Stimulated activated CD8-positive, alpha-beta memory T cell treated with anti-CD3 and anti-CD28 coated beads, Interleukin-2, amount 100 ng/mL, for 1 hour (primary cell): ENCODE measurements at places on chromosomes 12 and 14.

GRCh38 chr12:91111366-91112325, at the start of gene LUM:
LUM (minus strand) TSS chr12:91111494; CDS start chr12:91108979, 2,515 bp downstream.
- no peak for DNase-seq

- DNase-seq = no peak
Observed at GRCh38 chr12:130953771-130954543, at the start of gene ADGRD1. ADGRD1 (plus strand) TSS chr12:130953907; CDS start chr12:130954466, 559 bp downstream.

GRCh38 chr12:7023114-7023513, 4.8 kb upstream of the LPCAT3 start:
- no peak for DNase-seq

- no peak for DNase-seq
Observed at GRCh38 chr12:45745861-45746277, 16.4 kb downstream of the ARID2 start.

GRCh38 chr14:102211240-102211639, 71.5 kb downstream of the WDR20 start:
- DNase-seq = no peak

- no peak for DNase-seq
Observed at GRCh38 chr12:82524641-82525040, 162.1 kb upstream of the TMTC2 start.

GRCh38 chr12:92549516-92549915, 153.3 kb upstream of the PLEKHG7 start:
- DNase-seq = no peak

DNA sequence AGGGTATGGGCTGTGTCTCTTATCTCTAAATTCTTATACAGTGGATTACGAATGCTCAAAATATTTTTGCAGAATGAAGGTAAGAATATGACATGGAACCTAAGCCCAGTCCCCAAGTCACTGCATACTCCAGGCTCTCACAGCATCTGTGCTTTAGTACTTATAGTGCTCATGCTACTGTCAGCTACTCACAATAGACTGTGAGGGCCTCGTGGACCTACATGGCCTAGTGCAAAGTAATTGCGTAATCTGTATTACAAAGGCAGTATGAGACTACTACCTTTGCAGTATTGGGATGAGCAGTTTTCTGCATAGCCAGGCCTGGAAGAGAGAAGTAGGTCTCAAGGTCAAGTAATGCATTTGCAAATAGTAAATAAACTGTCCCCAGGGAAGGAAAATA, 27.9 kb downstream of the VWF start:
- no peak for DNase-seq

DNA sequence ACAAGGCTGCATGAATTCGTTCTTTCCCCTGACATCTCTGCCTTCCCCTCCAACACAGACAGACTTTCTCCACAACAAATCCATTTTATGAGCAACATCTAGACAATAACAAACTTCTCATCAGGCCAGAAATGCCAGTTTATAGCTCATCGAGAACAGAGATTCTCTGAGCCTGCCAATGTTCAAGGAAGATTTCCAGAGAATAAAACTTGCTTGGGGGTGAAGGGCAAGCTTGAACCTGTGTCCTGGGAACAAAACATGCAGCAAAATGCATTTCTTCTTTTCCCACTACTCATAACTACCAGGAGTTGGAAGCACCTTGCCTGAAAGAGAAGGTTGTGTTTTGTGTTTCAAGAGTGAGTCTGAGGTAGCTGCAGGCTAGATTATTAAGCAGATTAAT, 6.8 kb downstream of the MAP1LC3B2 start:
- DNase-seq = no peak

DNA sequence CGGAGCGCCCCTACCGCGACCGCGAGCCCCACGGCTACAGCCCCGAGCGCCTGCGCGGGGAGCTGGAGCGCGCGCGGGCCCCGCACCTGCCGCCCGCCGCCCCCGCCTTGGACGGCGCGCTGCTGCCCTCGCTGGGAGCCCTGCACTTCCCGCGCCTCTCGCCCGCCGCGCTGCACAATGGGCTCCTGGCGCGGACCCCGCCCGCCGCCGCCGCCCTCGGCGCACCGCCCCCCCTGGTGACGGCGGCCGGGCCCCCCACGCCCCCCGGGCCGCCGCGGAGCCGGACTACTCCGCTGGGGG, 27.0 kb downstream of the LRCOL1 start:
- no peak for DNase-seq

- no peak for DNase-seq
Observed at GRCh38 chr14:93081876-93082570, 33.7 kb downstream of the ITPK1 start.

GRCh38 chr14:95155045-95155444, 2.3 kb downstream of the DICER1 start:
- no peak for DNase-seq

- DNase-seq = peak; percentile 70
Observed at GRCh38 chr12:54984658-54985376, at the start of gene TESPA1. TESPA1 (minus strand) TSS chr12:54984762; CDS start chr12:54974562, 10,200 bp downstream.

GRCh38 chr12:54128416-54128815, 60.4 kb downstream of the SMUG1 start:
- no peak for DNase-seq

DNA sequence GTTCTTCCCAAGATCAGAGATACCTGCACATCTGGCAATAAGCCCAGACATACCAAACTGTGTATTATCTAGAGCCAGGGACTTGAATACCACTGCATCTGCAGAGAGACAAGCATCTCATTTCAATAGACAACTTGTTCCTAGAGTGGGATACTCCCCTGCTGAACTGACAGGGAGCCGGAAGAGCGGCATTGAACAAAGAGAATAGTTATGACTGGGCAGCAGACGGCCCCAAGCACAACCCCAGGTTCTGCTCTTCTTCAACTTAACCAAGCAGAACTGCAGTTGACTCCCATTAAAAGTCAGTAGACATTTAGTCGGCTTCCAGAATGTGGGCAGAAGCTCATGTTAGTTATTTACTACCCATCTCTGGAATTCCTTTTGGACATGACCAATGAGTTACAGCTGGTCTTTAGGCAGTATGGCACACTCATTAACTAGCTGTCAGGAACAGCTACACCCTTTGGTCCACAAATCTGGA, 112.9 kb downstream of the HMGA2 start:
- no peak for DNase-seq

DNA sequence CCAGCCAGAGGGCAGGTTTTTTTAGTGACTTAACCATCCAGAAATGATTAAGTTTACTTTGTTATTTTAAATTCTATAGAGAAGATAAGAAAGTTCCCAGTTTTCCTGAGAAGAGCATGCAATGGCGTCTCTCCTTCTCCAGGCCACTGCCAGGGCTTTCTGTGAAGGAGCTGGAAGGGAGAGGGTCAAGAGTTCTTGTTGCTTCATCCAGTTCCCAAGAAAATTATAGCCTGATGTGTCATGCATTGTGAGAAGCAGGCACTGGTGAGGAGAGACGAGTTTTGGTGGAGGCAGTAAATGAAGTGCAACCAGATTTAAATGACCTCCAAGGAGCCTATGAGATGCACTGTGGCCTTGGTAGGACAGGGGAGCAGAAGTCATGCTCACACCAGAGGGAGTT, 14.2 kb downstream of the ELK3 start:
- DNase-seq = no peak

DNA sequence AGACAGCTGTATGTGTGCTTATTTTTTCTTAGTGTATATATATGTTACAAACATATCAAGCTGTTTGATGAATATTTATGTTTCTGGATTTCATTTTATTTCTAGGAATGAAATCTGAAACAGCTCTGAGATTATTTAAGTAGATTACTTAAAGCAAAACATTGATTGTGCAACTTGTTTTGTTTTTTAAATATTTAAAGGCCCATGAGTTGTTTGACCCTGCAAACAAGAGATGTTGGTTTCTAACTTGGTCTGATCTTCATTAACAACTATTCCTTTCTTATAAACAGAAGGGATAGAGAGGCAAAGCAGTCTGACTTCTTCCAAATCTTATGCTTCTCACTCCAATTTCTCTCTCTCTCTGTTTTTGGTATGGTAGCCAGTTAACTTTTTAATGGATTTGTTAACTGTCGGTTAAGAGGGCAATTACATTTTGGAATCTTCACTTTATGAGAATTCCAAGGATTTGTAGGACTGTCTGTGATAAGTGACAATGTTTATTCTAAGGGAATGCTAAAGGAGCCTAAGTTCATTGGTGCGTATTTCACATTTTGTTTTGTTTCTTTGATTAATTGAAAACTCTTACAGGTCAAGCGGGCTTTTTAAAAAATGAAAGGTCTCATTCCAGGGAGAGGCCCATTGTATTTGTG, 102.6 kb upstream of the HMGA2 start:
- no peak for DNase-seq

DNA sequence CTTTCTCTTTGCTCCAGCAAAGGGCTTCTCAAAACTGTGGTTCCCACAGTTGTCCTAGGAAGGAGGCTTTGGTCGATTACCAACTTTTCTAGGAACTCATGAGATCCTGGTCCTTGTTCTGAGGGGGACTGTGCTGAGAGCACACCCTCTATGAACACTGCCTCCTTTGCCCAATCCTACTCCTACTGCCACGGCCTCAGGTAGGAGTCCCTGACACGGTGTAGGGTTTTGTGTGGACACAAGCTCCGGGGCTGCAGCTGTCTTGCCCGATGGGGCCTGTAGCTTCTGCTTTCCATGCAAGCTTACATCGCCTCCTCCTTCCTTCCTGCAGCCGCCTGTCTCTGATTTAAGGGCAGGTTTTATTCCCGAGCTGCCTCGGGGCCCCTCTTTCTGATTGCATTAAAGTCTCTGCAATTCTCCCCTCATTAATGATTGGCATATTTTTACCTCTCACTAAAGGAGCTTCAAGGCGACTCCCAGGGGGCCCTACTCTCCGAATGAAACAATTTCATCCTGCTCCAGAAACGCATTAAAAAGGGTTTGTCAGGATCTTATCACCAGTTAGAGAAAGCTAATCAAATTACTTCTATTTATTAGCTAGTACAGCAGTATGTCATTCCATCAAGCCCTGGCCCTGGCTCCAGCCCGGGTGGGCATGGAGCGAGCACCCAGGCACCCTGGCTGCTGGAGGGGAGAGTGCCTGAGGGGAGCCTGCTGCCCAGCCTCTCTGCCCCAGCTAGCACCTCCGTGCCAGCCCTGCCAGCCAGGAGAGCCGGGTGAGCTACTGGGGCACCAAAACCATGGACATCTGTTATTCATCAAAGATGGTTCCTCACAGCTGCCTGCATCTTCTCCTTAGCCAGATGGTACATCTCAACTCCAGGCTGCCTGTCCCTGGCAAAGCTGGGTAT, 38.0 kb upstream of the ESRRB start:
- no peak for DNase-seq

DNA sequence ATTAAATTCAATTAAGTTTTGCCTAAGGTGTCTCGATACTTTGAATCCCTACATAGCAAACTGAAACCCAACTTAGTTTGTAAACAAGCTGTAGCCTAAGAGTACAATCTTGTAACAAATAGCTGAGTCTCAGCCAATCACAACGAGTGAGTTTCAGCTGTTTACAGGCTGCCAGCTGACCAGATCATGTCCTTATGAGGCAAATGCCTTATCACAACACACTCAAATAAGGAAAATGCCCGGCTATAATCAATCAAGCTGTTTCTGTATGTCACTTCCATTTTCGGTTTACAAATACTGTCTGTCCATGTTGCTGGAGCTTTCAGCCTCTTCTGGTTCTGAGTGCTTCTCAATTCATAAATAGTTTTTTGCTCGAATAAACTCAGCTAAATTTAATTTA, 943.8 kb downstream of the SLC16A7 start:
- no peak for DNase-seq

GRCh38 chr14:63300854-63301253, 17.9 kb downstream of the GPHB5 start:
- no peak for DNase-seq

DNA sequence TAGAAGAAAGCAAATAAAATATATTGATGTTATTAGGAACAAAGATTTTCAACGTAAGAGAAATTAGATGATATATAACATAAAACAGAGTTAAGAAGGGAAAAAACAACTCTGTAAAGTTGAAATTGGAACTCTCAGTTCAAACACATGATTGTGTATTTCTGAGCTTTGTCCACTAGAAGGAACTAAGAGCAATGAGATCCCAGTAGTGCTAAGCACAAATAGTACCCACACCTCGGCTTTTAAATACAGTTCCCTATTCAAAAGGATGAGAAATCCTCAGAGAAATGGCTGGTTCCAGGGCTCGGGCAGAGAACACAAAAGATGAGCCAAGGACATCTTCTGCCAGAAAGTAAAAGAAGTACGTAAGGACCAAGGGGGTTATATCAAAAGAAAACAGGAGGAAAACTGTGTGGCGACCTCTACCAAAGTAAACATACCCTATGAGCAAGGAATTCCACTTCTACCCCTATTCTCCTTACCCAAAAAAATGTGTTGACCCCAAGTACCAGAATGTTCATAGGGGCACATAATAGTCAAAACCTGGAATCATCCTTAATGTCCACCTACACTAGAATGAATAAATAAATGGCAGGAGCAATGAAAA, 96.6 kb downstream of the SPTSSA start:
- no peak for DNase-seq

- peak; percentile 91 for DNase-seq
Observed at GRCh38 chr14:24188251-24189058, at the start of gene IPO4. IPO4 (minus strand) TSS chr14:24188816; CDS start chr14:24188787, 29 bp downstream.

DNA sequence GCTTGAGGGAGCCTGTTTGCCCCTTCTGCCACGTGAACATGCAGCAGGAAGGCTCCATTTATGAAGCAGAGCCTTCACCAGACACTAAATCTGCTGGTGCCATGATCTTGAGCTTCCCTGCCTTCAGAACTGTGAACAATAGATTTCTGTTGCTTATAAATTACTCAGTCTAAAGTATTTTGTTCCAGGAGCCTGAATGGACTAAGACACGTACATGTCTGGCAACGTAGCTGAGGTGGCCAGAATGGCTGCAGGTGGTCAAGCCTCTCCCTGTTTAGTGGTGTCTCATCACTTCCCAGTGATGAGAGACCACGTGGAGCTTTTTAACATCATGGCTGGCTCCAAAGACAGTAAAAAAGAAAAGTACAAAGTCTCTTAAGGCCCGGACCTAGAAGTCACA, 32.2 kb upstream of the SLC38A2 start:
- no peak for DNase-seq

GRCh38 chr12:100745378-100746071, 49.1 kb upstream of the ANO4 start:
- DNase-seq = no peak

- no peak for DNase-seq
Observed at GRCh38 chr12:15494329-15495046, 172.2 kb downstream of the PTPRO start.

DNA sequence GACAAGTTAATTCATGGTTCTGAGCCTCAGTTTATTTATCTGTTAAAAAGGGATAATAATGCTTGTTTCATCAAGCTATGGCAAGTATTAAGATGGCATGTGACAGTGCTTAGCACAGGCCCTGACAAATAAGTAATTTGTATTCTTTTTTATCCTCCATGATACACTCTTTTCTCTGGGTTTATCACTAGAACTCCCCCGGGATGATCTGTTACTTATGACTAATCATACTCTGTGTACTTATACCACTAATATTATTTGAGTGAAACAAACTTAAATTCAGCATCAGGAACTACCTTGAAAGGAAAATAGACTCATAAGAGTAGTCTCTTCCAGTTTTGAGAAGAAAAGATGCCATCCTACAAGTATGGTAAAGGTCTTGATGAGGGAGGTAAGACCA, 283.8 kb downstream of the PAWR start:
- DNase-seq = no peak

- DNase-seq = no peak
Observed at GRCh38 chr14:42523666-42524065, 917.0 kb downstream of the LRFN5 start.
